H4 (cell line): ENCODE measurements at places on chromosomes 6 and 20.

GRCh38 chr6:13848522-13849150 is 34.3 kb upstream of the MCUR1 start:
- DNase-seq: no peak

- DNase-seq: no peak
These were observed 68.7 kb downstream of the SNX9 start for GRCh38 chr6:157891544-157892362.

DNA sequence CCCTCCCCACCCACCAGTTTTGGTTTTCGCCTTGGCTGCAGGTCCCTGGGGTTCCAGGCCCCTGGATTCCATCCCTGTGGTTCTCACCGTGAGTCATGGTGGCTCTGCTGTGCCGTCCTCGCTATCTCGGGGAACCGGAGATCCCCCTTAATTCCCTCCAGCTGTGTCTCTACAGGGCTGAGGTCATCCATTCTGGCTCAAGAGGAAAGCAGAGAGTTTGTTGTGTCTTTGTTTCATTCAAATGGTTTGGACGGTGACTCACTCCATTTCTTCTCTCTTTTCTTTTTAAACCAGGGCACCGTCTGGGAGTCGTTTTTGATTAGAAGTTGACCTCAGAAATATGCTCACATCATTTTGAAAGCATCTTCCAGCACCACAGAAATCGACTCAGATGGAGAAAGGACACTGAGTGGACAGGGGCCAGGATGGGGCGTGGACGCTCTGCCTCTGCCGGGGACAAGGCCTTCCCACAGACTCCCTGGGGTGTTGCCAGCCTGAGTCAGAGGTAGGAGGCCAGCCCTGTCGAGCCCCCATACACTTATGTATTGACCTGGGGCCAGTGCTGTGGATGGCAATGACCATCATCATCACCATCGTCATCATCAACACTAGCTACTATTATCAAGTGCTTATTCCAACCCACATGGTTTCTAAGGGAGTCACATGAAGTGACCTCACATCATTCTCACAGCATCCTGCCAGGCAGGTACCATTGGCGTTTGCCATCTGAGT is 176.2 kb downstream of the NFATC2 start:
- peak; percentile 96 for DNase-seq

DNA sequence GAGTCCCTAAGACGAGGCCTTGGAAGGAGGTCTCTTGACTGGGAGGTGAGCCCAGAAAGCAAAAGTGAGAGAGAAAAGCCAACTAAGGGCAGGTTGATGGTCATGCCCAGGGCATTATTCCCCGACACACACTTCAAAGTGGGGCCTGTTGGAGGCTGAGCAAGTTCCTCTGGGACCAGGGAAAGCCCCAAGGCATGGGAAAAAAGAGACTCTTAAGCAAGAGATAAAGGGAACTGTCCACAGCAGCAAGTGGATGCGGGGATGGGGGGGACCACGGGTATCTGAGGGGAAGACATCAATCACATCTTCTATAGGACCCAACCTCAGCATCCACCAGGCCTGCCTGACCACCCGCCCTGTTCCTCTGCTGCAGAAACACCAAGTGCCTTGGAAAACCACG is 119.9 kb upstream of the MAFB start:
- DNase-seq: no peak

DNA sequence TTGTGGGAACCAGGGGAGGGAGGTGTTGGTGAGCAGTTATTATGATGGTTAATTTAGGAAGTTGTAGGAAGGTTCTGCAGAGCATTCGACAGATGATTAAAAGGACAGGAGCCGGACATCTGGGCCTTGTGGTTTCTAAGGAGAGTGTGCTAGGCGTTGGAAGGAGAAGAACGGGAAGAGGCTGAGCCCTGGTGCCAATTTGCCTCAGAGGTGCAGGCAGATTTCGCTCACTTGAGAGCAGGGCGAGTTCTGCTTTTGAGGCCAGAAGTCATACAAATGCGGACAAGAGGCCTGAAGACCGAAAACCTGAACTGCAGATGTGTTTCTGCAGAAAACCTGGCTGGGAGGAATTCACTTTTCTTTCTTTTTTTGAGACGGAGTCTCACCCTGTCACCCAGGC is 30.5 kb upstream of the RPS6KA2 start:
- DNase-seq: no peak

GRCh38 chr6:101226677-101227135 is 166.8 kb upstream of the GRIK2 start:
- no peak for DNase-seq

DNA sequence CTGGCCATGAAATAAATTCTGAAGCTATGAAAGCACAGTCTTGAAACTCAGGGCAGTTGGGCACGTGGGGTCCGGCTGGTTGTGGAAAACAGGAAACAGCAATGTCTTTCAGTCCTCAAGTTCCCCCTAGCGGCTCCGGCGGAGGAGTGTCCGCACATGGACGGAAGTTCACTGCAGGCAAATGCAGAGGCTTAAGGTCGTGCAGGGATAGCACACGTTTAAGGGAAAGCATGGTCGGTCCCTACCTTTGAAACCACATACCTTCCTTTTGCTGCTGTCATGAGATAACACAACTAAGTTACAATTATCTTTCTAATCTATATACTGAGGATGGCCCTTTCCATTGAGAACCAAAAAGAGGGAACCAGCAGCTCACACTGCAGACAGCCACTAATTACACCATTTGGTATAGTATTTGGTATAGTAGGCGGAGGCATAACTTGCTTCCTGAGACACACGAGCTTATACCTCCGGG is 52.6 kb upstream of the NFATC2 start:
- DNase-seq: peak; percentile 85

- no peak for DNase-seq
These were observed 163.7 kb downstream of the RALGAPA2 start for GRCh38 chr20:20548527-20549266.
